ENCODE measurements at places on chromosomes 13 and 19.

DNA sequence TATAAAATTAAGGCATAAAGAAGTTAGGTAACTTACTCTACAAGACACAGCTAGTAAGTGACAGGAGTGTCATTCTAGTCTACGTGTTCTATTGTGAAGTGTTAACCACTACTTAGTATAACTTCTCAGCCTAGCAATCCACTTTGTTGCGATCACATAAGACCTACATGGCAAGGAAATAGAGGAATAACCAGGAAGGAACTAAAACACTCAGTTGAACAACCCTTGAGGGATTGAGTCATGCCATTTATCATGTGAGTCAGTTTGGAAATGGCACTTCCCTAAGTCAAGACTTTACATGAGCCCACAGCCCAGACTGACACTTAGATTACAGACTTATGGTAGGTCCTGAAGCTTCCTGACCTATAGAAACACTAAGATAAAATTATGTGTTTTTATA lies 279.5 kb upstream of the PCDH20 start:
- DNase-seq = no peak

DNA sequence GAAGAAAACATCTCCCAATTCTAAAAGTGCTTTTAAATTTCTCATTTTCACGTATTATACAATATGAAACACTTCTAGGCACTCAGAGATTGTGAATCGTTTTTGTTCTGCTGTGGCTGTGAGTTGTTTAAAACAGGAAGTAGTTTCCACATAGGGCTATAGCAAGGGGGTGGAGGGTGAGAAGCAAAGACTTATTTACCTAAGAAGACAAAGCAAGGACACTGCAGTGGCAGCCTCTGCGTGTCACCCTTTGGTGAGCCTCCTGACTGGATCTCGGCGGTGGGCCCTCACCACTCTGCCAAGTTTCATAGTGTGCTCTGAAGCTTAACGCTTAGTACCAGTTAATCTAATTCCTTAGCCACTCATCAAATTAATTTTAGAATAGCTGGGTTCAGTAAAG lies 56.8 kb downstream of the TNFSF13B start:
- DNase-seq = peak; percentile 43

- no peak for DNase-seq
These were observed 671.0 kb downstream of the PCDH9 start for GRCh38 chr13:66559093-66559492.

GRCh38 chr13:95982144-95982543 lies 71.1 kb downstream of the UGGT2 start:
- DNase-seq = no peak

GRCh38 chr19:3821857-3822364 lies 35.7 kb upstream of the MATK start:
- DNase-seq = peak; percentile 66

- peak; percentile 4 for DNase-seq
These were observed 19.7 kb upstream of the EDDM13 start for GRCh38 chr19:56252699-56253422.

DNA sequence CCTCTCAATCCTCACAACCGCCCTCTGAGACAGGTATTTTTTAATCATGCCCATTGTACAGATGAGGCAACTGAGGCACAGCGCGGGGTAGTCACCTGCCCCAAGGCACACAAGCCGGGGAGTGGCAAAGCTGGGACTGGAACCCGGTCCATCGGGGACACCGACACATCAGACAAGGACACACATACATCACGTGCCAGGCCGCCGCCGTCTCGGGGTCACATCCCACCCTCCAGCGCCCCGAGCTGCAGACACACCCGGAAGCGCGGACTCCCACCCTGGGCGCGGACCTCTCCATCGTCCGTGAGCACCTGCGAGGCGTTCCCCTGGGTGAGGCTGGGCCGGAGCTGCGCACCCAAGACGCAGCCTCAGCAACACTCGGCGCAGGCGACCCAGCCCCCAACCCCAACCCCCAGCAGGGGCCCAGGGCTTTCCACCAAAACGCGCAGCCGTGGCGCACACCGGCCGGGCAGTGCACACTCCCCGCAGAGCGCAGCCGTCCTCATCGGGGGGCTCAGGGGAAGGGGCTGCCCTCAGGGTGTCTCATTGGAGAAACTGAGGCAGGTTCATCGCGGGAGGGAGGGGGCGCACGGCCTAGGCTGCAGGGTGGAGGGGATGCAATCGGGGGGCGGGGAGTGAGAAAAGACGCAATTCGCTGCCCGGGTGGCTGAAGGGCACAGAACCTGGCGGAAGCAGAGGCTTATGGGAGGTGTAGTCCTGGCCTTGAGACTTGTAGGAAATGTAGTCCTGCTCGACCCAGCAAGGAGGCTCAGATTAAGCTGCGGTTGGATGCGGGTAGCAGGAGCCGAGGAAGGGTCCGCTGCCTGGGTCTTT lies 1.9 kb upstream of the LMTK3 start:
- DNase-seq = peak; percentile 61

DNA sequence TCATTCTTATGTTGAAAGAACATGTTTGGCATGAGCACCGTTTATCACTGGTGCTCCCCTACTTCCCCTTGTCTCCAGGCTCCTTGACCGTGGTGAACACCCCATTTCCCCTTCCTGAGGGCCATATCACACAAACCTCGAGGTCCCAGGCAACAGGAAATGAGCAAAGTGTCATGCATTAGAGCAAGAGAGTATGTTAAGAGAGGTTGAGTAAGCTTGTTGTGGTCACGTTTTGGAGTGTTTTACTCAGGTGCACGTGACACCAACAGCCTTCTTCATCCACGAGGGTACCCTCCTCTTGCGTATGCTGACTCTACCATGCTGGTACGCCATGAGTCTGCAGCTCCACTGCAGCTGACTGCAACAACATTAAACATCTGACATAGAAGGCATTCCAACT lies 482.2 kb upstream of the NBEA start:
- peak; percentile 13 for DNase-seq

DNA sequence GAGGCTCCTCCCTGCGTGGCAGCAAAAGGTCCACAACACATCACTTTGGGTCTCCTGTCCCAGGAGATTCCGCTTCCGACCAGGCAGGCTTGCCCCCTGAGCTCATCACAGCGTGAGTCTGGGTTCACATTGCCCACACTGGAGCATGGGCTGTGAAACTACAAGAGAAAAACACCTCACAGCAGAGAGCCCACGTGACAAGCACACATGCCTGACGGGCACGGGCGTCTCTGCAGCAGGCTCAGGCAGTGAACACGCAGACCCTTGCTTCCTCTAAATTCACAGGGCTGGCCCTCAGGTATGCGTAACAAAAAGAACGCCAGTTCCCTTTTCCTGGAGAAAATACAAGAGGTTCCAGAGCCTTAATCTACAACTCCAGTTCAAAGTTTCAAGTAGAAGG lies 41.9 kb downstream of the RASA3 start:
- no peak for DNase-seq

GRCh38 chr13:100751826-100752225 lies 77.2 kb upstream of the TMTC4 start:
- no peak for DNase-seq

GRCh38 chr13:34474187-34474868 lies 467.7 kb upstream of the NBEA start:
- no peak for DNase-seq

- no peak for DNase-seq
These were observed 28.5 kb upstream of the PLEKHF1 start for GRCh38 chr19:29636553-29637360.

GRCh38 chr13:30985637-30986205 lies 53.3 kb downstream of the TEX26 start:
- no peak for DNase-seq

- DNase-seq = no peak
These were observed 430.3 kb downstream of the EFNB2 start for GRCh38 chr13:106105153-106105552.

DNA sequence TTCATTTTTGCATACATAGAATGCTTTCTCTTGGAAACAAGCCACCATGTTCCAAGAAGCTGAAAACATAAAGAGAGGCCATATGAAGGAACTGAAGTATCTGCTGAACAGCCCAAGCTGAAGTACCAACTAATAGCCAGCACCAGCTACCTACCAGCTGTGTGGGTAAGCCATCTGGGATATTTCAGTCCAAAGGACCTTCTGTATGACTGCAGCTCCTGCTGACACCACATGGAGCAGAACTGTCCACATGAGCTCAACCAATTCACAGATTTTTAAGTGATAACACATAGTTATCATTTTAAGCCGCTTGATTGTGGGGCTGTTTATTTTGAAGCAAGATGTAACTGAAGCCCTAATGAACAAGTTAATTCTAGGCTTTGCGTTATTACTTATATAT lies 621.1 kb upstream of the KLHL1 start:
- DNase-seq = no peak

- DNase-seq = no peak
These were observed 37.6 kb upstream of the SHKBP1 start for GRCh38 chr19:40539070-40539469.

- no peak for DNase-seq
These were observed 26.3 kb downstream of the DPP9 start for GRCh38 chr19:4697304-4697703.

- no peak for DNase-seq
These were observed 27.6 kb upstream of the SIN3B start for GRCh38 chr19:16801600-16802013.
